Right lung (tissue), 10 donors: ENCODE measurements at places on chromosomes 6 and 20. TPM values are rescaled to one million over a fixed set of nuclear protein-coding genes. Genes with fewer than 3 reads are reported as not detected.

DEFB124 gene
- 2.1 TPM for polyA plus RNA-seq

F13A1 gene
- 58.9 TPM for polyA plus RNA-seq

MICB gene
- 1.8 TPM for polyA plus RNA-seq

VGLL2 gene
- not detected for polyA plus RNA-seq

BPIFA1 gene
- polyA plus RNA-seq, result not detected

RPS18 gene
- 4,775 TPM for polyA plus RNA-seq

FAM83C gene
- polyA plus RNA-seq, result not detected

- no peak for DNase-seq
Observed at GRCh38 chr6:47670851-47671250, 27.5 kb upstream of the ADGRF4 start.

DNA sequence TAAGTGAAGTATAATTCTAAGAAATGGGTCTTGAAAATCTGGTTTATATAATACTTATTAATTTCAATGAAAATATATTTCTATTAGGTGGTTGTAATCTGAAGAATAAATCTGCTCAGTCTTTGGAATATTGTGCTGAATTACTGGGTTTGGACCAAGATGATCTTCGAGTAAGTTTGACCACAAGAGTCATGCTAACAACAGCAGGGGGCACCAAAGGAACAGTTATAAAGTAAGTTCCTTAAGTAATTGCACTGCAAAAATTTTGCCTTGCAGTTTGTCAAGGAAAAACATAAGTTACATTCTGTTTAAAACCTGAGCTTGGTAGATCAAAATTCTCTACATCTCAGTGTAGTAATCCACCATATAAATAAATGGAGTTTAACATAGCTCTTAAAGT, 106.0 kb downstream of the MYO6 start:
- DNase-seq, result peak; percentile 31

DNA sequence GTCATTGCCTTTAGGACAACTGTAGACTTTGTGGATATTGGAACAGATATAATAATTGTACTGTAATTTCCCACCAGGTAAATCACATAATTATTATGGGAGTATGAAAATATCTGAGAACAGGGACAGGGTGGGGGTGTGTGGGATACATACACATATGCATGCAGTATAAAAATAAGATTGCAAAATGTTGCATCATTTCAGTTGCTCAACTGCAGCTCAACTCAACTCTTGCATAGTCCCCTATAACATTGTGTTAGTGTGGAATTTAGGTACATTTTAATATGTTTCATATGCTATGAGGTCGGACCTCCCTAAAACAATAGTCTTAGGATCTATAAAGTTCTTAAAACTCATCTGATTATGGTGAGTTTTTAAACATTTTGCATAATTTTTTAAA, 275.0 kb upstream of the FLRT3 start:
- DNase-seq, result no peak

DNA sequence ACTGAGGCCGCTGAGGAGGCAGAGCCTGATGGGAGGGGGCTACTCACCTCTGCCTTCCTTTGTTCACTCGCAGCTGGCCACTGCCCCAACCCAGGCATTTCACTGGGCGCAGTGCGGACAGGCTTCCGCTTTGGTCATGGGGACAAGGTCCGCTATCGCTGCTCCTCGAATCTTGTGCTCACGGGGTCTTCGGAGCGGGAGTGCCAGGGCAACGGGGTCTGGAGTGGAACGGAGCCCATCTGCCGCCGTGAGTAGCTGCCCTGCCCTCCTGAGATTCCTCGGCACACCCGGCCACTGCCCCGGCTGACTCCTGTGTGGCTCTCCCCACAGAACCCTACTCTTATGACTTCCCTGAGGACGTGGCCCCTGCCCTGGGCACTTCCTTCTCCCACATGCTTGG, 6.0 kb downstream of the C2 start:
- no peak for DNase-seq

GRCh38 chr6:169977434-169978265, 226.2 kb downstream of the ERMARD start:
- no peak for DNase-seq

- DNase-seq, result no peak
Observed at GRCh38 chr20:8774412-8774811, 294.5 kb upstream of the PLCB4 start.

DNA sequence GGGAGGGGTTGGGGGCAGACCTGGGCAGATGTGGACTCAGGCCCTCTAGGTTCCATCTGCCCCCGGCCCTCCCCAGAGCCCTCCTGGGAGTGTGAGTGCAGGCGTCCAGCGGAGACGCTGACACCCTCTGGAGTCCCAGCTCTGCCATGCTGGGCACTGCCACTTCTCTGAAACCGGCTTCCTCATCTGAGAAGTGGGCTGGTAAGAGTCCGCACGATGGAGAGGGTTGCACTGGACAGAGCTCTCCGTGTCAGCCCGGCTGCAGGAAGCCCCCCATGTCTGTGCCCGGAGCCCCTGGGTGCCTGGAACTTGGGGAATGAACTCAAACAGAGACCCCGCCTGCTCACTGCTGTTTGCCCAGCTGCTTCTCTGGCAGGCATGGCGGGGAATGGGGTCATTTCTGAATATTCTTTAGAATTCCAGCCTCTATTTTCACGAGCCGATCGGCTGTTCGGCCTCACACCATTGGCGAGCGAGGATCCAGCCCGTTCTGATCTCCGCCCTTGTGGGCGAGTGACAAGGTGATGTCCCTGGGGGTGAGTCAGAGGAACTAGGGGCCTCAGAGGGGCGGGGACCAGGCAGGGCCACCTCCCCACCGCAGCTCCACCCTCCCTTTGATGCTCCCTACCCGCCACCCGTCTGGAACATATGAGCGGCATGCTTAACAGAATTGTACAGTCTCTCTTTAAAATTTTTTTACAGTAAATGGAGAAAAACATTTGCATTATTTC, 47.8 kb upstream of the GATA5 start:
- DNase-seq, result no peak

GRCh38 chr20:43909211-43909610, 5.4 kb upstream of the TOX2 start:
- no peak for DNase-seq

DNA sequence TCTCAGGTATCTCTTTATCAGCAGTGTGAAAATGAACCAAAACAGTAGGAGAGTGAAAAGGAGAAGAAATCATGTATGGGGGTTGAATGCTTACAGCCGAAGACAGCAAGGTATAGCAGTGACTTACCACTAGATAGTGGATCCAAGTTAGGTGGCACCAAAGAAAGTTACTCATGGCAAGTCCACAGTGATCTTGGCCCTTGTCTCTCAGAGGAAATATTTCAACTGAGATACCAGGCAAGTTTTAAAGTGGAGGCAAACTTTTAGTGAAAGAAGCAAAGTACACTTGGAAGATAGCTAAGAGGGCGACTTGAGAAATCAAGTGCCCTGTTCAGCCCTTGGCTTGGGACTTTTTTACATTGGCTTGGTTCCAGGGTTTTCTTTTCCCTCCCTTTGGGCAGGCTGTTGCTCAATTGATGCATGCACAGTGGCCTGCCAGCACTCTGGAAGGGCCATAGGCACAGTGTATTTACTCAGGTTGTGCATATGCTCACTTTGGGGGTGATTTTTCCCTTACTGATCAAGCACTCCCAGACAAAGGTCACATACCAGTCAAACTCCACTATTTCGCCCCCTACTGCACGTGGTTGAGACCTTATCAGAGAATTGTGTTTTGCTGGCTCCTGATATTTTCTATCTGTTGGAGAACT, 329.5 kb upstream of the KHDRBS2 start:
- peak; percentile 46 for DNase-seq

DNA sequence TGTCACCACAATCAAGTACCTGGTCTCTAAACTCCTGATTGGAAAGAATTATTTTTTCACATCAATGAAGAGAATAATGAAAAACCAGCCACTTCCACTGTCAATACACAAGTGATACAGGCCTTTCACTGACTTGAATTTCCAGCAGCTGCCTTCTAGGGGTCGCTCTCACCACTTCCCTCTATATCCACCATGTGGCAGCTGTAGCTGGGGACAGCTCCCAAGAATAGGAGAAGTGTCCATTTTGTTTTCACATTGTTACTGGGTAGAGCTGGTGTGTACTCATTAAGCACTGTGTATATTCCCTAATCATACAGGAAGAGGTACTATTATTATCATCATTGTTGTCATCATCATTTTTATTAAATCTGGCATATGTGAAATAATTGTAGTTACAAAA, 438.4 kb upstream of the SPTLC3 start:
- DNase-seq, result no peak
